ENCODE measurements at places on chromosomes 6 and 20. TPM values are rescaled to one million over a fixed set of nuclear protein-coding genes. Genes with fewer than 3 reads are reported as not detected.

Gene ENPP5
- total RNA-seq, result 2.3 TPM

Gene COL9A1
- not detected for total RNA-seq

Gene ECT2L
- total RNA-seq, result not detected

- no peak for DNase-seq
Measured at GRCh38 chr20:32631933-32632460, 41.7 kb downstream of the C20orf203 start.

GRCh38 chr6:108728826-108729225, 119.4 kb upstream of the ARMC2 start:
- DNase-seq, result peak; percentile 80

DNA sequence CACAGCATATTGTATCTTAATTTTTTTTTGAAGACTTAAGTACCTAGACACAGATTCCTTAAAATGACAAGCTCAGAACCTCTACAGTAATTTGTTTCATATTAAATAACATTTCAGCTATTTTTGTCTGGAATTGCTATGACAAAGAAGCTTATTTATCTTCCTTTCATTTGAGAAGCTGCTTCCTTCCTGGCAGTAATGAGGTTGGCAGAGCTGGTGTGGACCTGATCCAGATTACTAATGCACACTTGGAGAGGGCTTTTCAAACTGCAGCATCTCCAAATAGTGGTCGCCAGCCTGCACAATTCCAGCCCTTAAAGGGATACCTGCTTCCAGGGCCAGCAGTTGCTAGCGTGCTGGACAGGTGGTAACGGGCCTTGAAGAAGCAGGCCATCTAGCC, 12.1 kb downstream of the PTCHD4 start:
- no peak for DNase-seq

- peak; percentile 47 for DNase-seq
Measured at GRCh38 chr6:29834564-29835436, 7.2 kb downstream of the HLA-G start.

DNA sequence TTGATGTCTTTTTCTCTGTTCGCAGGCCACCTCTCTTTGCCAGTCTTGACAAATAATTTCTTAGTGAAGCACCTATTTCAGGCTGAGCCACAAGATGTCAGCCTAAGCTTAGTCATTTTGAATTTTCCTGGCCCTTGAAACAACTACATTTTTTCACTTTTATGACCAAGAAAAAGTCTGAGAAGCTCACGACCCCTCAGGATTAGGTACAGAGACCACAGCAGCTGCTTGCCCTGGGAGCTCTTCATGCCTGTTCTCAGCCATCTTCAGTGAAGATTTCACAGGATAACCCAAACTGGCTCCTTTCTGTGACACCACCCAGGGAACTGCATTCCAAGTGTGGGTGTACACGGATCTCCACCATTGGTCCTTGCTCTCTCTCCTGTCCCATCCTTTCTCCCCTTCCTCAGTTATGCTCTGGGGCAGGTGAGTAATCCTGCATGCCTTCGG, 38.4 kb upstream of the SPTLC3 start:
- DNase-seq, result no peak

DNA sequence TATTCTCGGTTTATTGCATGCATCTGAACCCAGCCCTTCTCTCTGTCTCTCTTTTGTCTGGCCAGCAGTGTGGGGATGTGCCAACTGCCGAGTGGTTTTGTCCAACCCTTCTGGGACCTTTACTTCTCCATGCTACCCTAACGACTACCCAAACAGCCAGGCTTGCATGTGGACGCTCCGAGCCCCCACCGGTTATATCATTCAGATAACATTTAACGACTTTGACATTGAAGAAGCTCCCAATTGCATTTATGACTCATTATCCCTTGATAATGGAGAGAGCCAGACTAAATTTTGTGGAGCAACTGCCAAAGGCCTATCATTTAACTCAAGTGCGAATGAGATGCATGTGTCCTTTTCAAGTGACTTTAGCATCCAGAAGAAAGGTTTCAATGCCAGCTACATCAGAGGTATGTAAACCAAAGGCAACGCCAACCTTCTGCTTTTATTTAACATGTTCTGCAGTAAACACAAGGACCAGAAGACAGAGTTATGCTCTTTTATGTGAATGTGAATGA, 65.8 kb downstream of the ADGRG6 start:
- DNase-seq, result no peak
